ENCODE measurements at places on chromosomes 1 and 21.

DNA sequence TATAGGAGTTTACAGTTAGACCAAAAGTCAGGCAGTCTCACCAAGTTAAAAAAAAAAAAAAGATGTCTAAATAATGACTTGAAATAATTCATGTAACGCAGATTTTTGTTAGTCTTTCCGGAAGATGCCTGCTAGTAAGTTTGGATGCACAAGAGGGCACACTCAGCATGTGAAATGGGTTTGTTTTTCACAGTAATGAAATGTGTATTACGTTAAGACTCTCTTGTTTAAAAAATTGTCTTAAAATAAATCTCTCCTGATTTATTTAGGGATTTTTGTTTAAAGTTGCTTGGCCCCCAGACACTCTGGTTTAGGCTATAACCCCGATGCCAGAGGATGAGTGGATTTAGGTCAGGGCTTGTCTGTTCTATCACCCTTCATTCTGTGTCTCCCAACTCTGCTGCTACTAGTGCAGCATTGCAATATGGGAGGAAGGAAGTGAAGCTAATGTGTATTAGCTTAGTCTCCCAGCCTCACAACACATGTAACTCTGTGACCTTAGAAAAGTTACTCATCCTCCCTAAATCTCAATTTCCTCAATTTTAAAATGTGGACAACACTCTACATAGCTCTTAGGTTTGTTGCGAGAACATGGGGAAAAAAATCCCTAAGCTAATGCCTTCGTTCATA is 25.7 kb downstream of the CTH start:
- DNase-seq = no peak

GRCh38 chr1:243505986-243506689 is 250.3 kb downstream of the SDCCAG8 start:
- DNase-seq = no peak

DNA sequence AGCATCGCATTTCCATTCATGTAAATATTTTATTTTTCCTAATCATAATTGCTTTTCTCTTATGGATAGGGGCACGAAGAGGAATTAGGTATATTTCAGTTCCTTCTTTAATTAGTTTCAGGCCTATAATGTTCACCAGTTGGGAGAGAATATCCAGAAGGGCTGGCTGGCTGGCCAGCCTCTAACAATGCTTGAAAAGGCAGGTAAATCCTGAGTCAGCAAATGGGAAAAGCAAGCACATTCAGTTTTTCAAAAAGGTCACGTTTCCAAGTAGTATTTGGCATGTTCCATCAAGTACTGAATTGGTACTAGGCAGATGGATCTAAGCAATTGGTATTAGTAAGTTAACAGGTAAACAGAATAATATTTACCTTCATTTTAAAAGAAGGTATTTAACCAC is 8.0 kb downstream of the RAB29 start:
- DNase-seq = no peak

- no peak for DNase-seq
Observed at GRCh38 chr1:109199710-109200109, 14.0 kb upstream of the SARS1 start.

DNA sequence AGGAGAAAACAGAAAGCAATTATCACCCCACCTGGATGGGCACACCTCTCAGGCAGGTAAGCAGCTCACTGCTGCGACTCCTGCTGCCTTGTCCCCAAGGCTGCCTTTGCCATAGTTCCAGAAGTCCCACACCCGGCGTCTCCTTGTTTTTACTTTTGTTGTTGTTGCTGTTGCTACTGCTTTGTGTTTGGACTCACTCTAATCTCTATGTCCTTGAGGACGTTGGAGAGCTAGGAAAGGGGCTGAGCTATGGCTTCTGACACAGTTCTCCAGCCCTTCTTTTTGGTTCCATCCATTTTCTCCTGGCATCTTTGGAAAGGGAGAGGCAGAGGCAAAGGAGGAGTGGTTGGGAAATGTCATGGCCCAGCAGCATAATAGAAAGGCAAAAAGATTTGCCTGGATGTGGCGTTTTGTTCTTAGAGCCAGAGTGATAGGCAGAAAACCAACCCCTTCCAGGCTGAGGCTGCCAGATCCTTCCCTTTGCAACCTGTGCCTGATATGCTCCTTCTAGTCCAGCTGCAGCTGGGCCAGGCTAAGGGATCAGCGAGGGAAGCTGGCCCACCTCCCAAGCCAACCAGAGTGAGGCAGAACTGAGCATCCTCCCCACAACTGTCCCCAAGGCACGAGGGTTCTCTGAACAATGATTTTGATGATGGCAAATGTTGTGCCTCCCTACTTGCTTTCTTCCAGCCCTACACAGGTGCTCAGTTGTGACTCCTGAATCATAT is 270.7 kb downstream of the ASTN1 start:
- no peak for DNase-seq

DNA sequence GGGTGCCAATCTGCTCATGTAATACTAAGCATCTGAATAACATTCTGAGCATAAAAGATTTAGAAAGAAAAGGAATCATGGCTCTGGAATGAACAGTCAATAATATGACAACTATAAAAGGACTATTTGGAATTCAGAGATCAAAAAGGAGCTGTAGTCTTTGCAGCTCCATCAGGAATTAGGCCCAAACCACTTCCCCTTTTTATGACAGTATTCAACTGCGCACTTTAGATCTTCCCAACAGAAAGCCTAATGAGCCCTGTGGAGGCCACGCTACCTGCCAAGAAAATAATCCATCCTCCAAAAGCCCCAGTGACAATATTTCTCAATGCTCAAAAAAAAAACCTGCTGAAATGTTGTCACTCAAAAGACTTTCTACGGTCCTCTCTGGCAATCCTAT is 163.2 kb downstream of the SNX7 start:
- DNase-seq = no peak

GRCh38 chr1:39269791-39270342 is 65.4 kb downstream of the MACF1 start:
- DNase-seq = no peak

DNA sequence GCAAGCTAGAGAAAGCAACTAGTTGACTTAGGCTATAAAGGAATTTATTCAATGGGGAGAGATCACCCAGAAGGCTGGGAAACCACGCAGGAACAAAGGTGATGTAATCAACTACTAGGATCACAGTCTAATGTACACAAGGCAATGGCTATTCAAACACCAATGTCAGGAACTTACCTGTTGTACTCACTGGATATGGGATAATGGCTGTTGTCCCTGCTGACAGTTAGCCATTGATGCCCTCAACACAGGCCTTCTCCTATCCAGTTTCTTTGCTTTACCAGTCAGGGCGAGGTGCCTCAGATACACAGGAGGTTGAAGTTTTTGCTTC is 32.3 kb downstream of the C21orf91 start:
- DNase-seq = no peak

GRCh38 chr21:29215709-29216108 is 83.0 kb upstream of the BACH1 start:
- no peak for DNase-seq

GRCh38 chr1:94327001-94327690 is 89.8 kb upstream of the ARHGAP29 start:
- DNase-seq = peak; percentile 76

GRCh38 chr1:82578086-82578726 is 777.5 kb downstream of the ADGRL2 start:
- no peak for DNase-seq

- no peak for DNase-seq
Observed at GRCh38 chr1:156241311-156241811, 623 bp upstream of the BGLAP start.

GRCh38 chr1:245763873-245764331 is 609.1 kb downstream of the KIF26B start:
- peak; percentile 29 for DNase-seq

DNA sequence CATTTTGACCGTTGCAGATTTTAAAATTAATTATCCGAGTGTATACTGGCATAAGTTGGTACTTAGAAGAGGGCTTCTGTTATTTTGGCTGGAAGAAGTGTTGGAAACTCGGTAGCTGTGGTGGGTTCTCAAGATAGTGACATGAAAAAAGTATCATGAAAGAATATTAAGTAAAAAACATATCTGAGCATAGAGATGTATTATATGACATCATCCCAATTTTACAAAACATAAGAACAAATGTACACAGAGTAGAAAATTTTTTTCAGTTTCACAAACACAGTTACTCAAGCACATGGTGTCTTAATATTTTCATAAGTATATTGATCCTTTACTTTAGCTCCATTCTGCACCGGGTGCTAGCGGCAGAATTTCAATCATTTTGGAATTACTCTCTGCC is 684 bp downstream of the IFI16 start:
- no peak for DNase-seq

DNA sequence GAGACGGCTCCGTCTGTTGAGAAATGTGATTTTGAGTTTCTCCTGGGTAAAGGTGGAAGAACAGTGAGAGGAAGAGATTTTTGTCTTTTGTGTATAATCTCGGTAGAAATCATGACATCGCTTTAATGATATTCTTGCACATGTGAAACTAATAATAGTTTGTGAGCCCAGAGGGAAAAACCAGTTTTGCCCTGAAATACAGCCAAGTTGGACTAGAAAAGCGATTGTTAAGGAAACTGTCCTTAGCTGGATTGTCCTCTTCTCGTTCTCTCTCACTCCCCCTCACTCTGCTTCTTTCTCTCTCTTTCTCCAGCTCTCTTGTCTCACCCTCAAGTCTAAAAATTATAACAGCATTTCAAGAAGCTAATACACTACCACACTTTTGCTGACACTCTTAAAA is 17.1 kb downstream of the KCNJ6 start:
- DNase-seq = no peak

GRCh38 chr1:91015794-91016550 is 5.9 kb downstream of the ZNF644 start:
- no peak for DNase-seq

GRCh38 chr1:165675794-165676193 is 22.6 kb downstream of the ALDH9A1 start:
- no peak for DNase-seq

DNA sequence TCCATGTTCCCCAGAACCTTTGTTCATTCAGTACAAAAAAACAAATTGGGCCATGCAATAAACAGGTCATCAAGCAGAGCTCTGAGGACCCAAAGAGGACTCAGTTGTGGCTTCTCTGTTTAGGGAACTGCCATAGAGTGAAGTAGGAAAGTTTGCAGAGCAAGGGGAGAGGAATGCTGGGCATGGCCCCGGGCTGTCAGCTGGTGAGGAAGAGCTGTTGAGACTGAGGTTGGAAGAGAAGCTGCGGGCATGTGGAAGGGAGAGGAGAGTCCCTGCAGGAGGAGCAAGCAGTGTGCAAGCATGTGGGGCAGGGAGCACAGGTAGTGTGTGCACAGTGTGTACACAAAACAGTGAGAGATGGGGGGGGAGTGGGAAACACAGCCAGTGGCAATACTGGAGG is 71.8 kb downstream of the NTPCR start:
- no peak for DNase-seq

GRCh38 chr1:87981386-87981785 is 652.7 kb downstream of the LMO4 start:
- no peak for DNase-seq

- no peak for DNase-seq
Observed at GRCh38 chr1:91924146-91924545, 25.1 kb upstream of the BRDT start.

DNA sequence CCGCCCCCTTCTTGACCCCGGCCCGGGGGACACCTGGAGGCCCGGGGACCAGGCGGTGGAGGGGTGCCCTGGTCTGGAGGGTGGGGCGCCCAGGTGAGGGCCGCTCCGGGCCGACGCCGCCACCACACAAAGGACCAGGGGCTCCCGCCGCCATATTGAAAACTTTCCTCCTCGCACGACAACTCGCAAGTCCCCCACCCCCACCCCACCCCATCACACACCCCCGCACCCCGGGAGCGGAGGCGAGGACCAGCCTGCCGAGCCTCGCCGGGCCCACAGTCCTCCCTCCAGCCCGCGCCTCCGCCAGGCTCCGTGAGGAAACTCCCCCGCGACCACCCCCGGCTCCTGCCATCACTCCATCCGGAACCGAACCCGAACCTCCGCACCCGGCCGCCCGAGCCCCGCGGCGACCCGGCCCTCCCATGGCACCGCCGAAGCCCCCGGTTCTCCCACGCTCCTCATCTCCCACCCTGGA is 733 bp downstream of the KDM5B start:
- DNase-seq = peak; percentile 71

DNA sequence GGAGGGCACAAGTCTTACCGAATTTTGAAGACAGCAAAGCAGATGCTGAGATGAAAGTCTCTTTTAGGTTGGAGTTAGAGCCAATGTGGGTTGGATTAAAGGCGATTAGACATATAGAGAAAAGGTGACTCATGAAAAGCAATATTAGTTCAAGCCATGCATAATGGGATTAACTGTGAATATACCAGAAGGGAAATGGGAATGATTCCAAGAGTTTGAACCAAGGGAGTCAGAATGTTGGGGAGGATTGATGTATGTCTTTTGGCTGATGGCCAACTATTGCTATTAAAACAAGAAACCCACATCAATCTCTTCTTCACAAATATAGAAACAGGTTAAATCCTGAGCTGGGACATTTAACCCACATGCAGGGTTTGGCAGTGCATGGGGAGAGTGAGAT is 1.2 kb downstream of the HMGCS2 start:
- no peak for DNase-seq

DNA sequence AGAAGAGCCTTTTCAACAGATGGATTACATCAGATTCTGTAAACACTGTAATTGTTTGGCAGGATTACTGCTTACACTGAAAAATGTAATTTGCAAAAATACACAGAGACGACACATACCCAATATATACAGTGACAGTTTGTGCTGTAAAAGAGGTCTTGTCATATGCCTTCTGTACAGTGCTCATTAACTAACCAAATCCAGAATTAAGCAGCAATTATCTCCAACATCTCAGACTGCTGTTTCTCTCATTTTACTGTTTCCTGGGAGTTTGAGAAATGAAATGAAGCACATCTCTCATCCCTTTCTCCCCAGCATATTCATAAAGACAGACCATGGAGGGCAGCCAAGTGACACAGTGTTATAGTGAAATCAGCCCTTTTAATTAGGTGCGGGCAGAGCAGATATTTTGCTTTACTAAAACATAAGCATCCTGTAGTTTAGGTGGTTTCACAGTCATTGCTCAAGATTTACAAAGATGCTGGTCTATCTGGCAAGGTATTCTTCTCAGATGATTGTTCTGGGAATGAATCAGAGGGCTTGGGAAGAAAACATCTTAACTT is 618.4 kb upstream of the USP24 start:
- no peak for DNase-seq

DNA sequence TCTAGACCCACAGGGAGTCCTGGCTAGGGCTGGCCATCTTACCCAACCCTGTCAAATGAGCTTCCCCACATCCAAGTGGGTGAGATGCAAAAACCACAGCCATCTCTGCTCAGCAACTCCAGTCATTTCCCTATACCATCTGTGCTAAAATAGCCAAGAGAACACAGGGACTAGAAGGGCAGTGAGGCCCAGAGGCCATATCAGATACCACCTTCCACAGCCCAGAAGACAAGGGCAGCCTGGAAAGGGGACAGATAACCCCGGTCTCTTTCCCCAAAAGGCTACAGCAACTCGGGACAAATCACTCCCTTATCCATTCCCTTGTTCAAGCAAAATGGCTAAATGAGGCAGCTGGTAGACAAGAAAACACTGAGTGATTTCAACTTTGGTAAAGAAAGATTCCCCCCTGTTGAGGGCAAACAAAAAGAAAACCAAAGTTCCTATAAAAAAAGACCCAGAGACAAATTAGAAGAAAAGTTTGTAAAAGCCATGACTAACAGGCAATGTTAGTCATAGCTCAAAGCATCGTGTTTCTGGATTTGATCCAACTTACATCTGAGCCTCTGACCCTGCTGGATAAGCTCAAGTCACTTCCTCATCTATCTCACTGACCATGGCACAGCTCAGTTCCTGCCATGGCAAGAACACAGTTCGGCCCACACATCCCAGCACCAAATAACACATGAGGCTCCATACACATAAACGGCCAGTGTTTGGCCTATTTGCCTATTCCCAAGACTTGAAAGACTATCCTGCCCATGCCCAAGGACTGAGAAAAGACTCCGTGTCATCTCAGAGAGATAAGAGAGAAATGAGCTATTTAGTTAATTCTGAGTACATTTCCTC is 3.1 kb downstream of the LAMB3 start:
- DNase-seq = no peak

Measured in iPS-NIHi11 (cell line).